ENCODE measurements at places on chromosomes 3 and 15.

DNA sequence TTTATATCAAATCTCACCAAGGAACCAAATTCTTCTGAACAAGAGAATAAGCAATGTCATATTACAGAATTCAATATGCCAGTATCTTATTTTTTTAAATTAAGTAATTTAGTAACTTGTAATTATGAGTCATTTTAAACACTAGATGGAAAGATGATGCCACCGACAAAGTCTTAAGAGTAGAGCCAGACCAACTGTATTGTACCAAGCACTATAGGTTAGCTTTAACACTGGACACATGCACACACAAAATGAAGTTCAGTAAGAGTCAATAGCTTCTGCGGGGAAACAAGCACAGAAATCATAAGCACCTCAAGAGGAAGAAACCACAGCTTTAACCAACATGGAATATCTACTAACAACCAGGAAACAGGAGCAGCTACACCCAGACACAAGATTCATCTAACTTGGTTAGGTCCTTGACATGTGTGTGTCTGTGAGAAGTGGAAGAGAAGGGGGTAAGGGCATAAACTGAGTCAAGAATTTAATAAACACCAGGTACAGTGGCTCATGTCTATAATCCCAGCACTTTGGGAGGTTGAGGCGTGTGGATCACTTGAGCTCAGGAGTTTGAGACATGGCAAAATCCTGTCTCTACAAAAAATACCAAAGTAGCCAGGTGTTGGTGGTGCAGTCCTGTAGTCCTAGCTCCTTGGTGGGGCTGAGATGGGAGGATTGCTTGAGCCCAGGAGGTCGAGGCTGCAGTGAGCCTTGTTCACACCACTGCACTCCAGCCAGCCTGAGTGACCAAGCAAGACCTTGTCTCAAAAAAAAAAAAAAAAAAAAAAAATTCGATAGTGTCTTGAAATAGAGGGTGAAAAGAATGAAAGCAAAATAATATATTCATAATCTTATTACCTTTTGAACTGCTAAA, 28.9 kb downstream of the DENND4A start:
- DNase-seq, result no peak

DNA sequence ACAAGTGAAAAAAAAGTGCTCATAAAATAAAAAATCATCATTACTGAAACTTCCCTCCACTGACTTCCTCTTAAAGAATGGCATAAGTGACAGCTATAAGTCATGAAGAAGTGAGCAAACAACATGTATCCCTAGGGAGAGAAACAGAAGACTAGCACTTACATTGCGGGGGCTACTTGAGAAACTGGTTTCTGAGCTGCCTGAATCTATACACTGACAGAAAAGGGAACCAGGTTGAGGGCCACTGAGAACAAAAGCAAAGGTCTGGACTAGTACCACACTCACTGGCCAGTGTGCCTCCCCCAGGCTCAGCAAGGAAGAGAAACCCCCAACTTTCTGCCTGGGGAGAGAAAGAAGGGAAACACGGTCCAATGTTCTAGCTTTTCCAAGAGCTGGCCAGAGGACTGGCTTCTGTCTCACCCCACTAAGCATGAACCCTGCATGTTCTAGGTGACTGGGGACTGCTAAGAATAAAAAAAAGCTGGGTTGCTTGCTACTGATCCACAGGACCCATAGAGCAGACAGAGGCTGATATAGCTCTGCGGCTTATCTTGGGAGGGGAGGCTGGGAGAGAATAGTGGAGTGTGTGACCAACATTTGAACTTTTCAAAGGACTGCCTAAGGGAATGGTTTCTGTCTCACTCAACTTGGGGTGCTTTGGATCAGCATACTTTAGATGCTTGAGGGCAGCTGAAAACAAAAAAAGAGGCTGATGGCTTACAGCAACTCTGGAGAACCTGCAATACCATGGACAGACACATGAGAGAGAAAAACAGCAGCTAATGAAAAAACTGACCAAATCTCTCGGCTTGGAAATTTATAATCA, 8.1 kb downstream of the RAD18 start:
- DNase-seq, result peak; percentile 39

DNA sequence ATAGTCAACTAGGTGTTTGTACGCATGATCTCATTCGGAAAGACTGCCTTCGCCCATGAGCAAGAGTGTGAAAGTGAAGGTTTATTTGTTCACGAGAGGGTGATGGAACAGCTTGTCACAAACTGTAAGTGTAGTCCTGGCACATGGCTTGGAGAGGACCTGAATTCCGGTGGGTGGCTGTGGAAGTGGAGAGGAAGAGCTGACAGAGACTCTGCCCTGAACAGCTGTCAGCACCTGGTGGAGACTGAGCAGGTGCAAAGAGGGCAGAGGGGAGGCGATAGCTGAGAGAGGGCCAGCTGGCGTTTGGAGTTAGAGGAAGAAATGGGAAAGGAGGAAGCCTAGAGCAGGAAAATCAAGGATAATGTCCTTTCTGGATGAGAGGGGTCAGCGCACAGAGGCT, 155.7 kb downstream of the EEFSEC start:
- no peak for DNase-seq

DNA sequence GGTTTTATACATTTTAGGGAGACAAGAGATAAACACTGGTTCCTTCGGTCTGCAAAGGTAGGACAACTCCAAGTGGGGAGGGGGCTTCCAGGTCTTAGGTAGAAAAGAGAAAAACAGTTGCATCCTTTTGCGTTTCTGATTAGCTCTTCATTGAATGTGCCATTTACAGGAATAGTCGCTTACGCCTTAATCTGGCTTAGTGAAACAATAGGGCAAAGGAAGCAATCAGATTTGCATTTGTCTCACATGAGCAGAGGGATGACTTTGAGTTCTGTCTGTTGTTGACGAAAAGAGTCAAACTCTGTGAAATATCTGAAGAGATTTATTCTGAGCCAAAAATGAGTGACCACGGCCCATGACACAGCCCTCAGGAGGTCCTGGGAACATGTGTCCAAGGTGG, 166.0 kb upstream of the ATP10A start:
- no peak for DNase-seq

GRCh38 chr15:67736810-67737209, 88.5 kb upstream of the SKOR1 start:
- DNase-seq, result no peak

- DNase-seq, result no peak
These were observed 662.9 kb upstream of the TBL1XR1 start for GRCh38 chr3:177860184-177860583.

- no peak for DNase-seq
These were observed 838.3 kb downstream of the VGLL3 start for GRCh38 chr3:86152620-86153019.

DNA sequence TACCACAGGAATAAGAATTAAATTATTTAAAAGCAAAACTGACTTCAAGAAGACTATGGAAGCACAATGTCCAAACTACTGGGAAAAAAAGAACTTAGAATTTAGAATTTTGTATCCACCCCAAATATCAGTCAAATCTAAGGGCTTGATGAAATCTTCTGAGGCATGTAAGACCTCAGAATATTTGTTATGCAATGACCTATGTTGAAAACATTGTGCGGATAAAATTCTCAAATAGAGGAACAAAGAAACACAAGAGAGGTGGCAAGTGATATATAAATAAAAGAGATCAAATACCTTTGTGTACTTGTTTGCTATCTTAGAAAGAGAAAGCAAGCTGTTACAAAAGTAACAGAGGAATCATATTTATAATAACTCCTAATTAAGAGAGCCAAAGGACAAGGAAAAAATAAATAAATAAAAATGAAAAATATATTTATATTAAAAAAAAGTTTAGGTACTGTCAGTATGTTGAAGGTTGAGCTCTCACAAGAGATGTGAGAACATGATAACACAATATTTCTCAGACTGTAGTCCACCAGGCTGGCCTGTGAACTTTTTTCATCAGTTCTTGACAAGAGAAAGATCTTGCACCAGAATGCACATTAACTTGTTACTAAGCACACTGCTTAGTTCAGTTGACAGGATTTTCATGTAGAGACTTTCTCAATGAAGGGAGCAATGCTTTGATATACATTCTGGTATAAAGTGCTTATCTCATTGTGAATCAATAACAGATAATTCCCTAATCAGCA, 50.0 kb downstream of the CPA3 start:
- no peak for DNase-seq

DNA sequence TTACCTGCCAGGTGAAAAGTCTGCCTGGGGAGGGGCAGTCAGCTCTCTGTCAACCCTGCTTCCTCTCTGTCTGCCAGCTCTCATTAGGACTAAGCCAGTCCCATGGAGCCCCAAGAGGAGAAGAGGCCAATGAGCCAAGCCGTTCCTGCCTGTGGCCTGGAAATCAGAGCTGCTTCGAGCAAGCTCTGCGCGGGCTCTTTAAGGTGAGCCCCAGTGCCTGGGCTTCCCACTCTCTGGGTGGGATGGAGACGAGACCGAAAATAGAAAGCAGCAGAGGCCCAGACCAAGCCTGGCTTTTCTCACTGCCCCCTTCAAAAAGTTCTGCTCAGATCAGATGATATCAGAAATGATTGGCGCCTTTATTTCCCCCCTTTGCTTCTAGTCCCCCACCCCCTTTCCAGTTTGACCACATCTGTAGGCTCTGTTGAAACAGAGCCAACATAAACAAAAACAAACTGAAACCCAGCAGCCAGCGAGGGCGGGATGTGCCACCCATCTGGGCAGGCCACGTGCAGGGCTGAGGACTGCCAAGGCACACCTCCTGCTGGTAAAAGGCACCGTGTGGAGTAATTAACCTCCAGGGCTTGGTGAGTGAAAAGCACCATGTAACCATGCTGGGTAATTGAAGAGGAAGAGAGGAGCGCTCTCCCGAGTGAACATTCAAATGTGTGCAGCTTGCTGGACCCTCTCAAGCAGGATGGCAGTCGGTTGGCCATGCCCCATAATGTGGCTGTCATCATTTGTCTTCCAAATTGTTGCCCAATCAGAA, 471.0 kb upstream of the PROK2 start:
- no peak for DNase-seq

DNA sequence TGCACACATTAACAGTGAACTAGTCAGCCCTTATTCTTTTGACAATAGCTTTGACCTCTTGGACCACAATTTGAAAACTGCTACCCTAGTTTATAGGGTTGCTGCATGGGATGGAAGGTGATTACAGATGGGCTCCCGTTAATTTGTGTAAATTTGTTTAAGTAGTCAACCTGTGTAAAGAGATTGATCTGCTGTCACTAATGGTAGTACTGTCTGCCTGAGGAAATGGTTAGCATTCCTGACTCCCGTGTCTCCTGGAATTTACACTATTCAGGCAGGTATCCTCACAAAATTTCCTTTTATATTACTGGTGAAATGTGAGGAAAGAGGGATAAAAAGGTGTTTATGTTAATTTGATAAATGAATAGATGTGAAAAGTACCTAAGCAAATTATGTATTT, 15.3 kb upstream of the EBLN2 start:
- DNase-seq, result no peak

Measured in K562 (cell line).